Effector memory CD8-positive, alpha-beta T cell (primary cell): ENCODE measurements at places on chromosomes 7 and 10.
A peak's percentile ranks its signal among the peaks of the same experiment; 100 is the strongest.

DNA sequence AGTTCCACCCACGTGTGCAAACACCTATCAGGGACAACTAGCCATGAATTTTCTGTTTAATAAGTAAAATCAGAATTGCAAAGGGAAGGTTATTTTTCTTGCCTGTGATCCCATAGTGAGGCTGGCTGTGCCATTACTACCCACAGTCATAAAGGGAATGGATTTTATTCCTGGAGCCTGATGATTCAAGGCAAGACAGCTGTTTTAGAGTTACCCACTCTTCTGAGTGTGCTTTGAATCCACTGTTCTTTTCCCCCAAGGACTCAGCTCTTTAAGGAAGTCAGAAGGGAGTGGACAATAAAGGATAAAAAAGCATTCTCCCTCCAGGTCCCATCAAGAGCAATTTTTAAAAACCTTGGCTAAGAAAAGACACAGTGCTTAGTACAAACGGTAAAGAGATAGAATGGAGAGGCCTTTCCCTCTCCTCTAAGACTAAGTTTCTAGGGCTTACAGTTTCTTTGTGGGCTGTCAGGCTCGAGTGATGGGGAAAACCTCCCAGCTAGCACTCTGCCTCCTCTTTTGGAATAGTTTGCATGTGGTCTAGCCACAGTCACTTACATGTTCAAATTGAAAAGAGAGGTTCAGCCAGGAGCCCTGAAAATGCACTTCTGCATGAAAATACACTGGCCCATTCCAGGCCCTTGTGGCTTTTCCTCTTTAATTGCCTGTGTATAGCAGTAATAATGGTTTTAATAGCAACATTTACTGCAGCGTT lies 5.1 kb upstream of the LRRC4 start:
- H3K4me1 ChIP-seq, result peaks cover 15% of the 10 kb centered on the region
- DNase-seq, result no peak
- peaks cover 4% of the 10 kb centered on the region for H3K36me3 ChIP-seq
- H3K27me3 ChIP-seq, result no peaks in the 10 kb centered on the region
- no peak overlapping the region for H3K27ac ChIP-seq

GRCh38 chr10:132401401-132402118 lies 4.6 kb downstream of the PWWP2B start:
- peaks cover 24% of the 10 kb centered on the region for H3K36me3 ChIP-seq
- H3K4me3 ChIP-seq, result no peak overlapping the region
- peaks cover 13% of the 10 kb centered on the region for H3K4me1 ChIP-seq
- no peaks in the 10 kb centered on the region for H3K27me3 ChIP-seq
- H3K27ac ChIP-seq, result no peak overlapping the region

- H3K27me3 ChIP-seq, result no peaks in the 10 kb centered on the region
- no peak for DNase-seq
- H3K4me3 ChIP-seq, result no peak overlapping the region
- no peaks in the 10 kb centered on the region for H3K4me1 ChIP-seq
- no peak overlapping the region for H3K27ac ChIP-seq
- no peaks in the 10 kb centered on the region for H3K36me3 ChIP-seq
Measured at GRCh38 chr10:33754052-33754451, 419.6 kb upstream of the NRP1 start.

GRCh38 chr7:114874170-114874569 lies 47.7 kb upstream of the MDFIC start:
- no peaks in the 10 kb centered on the region for H3K36me3 ChIP-seq
- H3K4me1 ChIP-seq, result no peaks in the 10 kb centered on the region
- H3K4me3 ChIP-seq, result no peak overlapping the region
- H3K27me3 ChIP-seq, result no peaks in the 10 kb centered on the region
- no peak overlapping the region for H3K27ac ChIP-seq

DNA sequence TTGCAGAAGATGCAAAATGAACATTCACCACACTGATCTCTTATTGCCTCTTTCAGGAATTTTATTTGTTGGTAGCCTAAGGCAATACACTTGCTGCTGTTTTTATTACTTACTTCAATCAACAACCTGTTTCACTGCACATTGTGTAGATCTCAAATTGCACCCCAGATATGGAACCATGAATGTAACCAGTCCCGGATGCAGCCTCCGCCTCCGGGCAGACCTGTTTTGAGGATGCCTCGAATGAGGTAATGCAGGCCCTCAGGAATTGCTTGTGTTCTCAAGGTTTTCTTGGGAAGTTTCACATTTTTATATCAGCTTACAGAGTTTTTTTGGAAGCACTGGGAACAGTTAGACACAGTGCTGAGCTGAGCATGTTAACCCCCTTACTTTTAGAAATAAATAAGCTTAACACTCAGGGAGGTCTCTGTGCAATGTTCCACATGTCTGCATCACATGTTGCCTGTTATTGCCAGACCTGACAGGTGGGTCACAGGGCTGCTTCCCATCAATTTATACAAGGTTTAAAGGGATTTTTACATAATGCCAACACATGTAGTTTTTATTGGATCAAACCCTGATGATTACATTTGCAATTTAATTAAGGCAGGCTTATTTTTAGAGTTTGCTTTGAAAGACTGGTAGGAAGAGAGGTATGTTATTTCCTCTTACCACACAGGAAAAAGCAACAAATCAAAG lies 193.1 kb upstream of the POM121L12 start:
- no peak overlapping the region for H3K4me3 ChIP-seq
- H3K4me1 ChIP-seq, result no peaks in the 10 kb centered on the region
- H3K36me3 ChIP-seq, result no peaks in the 10 kb centered on the region
- H3K27ac ChIP-seq, result no peak overlapping the region
- H3K27me3 ChIP-seq, result no peaks in the 10 kb centered on the region

- no peaks in the 10 kb centered on the region for H3K27me3 ChIP-seq
- no peak overlapping the region for H3K4me3 ChIP-seq
- H3K27ac ChIP-seq, result no peak overlapping the region
- H3K4me1 ChIP-seq, result no peaks in the 10 kb centered on the region
- DNase-seq, result no peak
- H3K36me3 ChIP-seq, result no peaks in the 10 kb centered on the region
Measured at GRCh38 chr7:42077271-42078135, 159.5 kb downstream of the GLI3 start.

DNA sequence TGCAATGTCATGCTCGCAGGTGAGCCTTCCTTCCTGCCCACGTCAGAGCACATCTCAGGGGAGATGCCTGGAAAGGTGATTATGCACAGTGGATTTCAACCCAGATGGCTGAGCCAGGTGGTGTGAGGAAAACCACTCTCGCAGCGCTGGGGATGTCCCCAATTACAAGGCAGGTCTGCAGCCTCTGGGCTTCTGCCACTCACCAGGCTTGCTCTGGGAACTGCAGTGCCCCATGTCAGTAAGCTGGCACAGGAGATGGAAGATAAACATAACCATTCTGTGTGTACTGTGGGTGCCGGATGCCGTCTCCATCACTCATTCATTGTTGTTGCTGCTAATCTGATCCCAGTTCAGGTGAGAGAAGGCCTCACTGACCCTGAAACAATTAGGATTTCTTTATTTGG lies 222.9 kb upstream of the PITRM1 start:
- no peak for DNase-seq
- H3K36me3 ChIP-seq, result no peaks in the 10 kb centered on the region
- no peak overlapping the region for H3K4me3 ChIP-seq
- peaks cover 44% of the 10 kb centered on the region for H3K27me3 ChIP-seq
- H3K27ac ChIP-seq, result no peak overlapping the region

GRCh38 chr7:149195180-149196150 lies at the start of gene ZNF282:
TSS of gene ZNF282 (plus strand) at chr7:149195546. CDS start at chr7:149195590, 44 bp downstream.
- H3K27me3 ChIP-seq, result no peaks in the 10 kb centered on the region
- peaks cover 20% of the 10 kb centered on the region for H3K36me3 ChIP-seq
- H3K4me3 ChIP-seq, result peak within 1 kb of the TSS; percentile 84
- peaks cover 26% of the 10 kb centered on the region for H3K4me1 ChIP-seq
- H3K27ac ChIP-seq, result peak within 1 kb of the TSS; percentile 94

DNA sequence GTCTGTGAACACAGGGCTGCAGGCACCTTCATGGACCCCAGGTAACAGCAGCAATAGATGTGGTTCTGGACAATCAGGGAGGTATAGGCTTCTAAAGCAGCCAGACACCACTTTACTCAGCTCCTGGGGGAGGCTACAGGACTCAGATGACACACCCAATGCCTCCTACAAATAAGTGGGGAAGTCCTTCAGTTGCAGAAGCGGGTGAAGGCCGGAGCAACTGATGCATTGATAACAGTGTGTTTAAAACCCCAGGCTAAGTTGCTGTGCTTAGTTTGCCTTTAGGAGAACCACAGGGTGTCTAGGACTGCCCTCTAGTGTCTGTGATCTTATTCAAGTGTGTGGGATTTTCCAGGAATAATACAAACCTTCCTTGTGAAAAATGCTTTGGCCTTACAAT lies 5.9 kb upstream of the ITGA8 start:
- H3K27ac ChIP-seq, result no peak overlapping the region
- H3K4me1 ChIP-seq, result no peaks in the 10 kb centered on the region
- H3K4me3 ChIP-seq, result no peak overlapping the region
- H3K36me3 ChIP-seq, result no peaks in the 10 kb centered on the region
- DNase-seq, result no peak
- H3K27me3 ChIP-seq, result peaks cover 38% of the 10 kb centered on the region

DNA sequence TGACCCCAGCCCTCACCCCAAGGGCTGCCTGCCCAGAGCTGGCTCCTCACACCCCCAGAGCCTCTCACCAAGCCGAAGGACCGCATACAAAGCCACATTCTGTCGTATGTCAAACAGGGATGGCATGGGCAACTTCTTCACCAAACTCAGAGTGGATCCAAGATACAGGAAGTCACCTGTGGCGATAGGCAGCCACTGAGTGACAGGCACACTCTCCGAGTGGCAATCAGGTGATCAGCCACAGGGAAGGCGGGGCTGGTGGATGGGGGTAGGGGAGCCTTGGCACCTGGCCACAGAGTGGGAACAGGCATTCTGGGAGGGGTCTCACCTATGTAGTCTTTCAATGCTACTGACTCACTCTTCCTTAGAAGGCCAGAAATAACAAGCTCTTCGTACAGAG lies 7.1 kb upstream of the ASB10 start:
- H3K4me1 ChIP-seq, result peaks cover 12% of the 10 kb centered on the region
- no peak overlapping the region for H3K4me3 ChIP-seq
- H3K27ac ChIP-seq, result no peak overlapping the region
- H3K36me3 ChIP-seq, result no peaks in the 10 kb centered on the region

- H3K4me1 ChIP-seq, result no peaks in the 10 kb centered on the region
- no peak overlapping the region for H3K27ac ChIP-seq
- H3K27me3 ChIP-seq, result no peaks in the 10 kb centered on the region
- DNase-seq, result no peak
Measured at GRCh38 chr10:16681521-16681920, 135.7 kb downstream of the RSU1 start.

DNA sequence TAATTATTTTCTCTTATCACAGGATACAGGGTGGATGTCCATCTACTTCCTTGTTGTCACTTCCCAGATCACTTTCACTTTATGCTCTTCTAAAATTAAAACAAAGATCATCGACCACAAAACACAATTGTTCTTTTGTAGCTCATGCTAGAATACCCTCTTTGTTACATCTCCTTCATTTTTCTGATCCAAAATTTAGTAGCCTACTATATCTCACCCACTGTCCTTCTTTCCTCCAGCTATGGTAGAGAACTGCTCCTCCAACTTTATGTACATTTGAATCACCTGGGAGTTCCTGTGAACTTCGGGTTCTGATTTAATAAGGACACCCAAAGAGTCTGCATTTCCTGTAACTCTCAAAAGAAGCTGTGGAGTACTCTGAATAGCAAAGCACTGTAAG lies 1.2 kb upstream of the AHR start:
- H3K27ac ChIP-seq, result peak overlapping the region; percentile 92
- DNase-seq, result no peak
- H3K4me1 ChIP-seq, result peaks cover 26% of the 10 kb centered on the region
- H3K4me3 ChIP-seq, result peak overlapping the region; percentile 94

- H3K27ac ChIP-seq, result no peak overlapping the region
- peaks cover 24% of the 10 kb centered on the region for H3K36me3 ChIP-seq
- no peak overlapping the region for H3K4me3 ChIP-seq
- no peak for DNase-seq
Measured at GRCh38 chr10:99966306-99966705, 43.4 kb downstream of the DNMBP start.

DNA sequence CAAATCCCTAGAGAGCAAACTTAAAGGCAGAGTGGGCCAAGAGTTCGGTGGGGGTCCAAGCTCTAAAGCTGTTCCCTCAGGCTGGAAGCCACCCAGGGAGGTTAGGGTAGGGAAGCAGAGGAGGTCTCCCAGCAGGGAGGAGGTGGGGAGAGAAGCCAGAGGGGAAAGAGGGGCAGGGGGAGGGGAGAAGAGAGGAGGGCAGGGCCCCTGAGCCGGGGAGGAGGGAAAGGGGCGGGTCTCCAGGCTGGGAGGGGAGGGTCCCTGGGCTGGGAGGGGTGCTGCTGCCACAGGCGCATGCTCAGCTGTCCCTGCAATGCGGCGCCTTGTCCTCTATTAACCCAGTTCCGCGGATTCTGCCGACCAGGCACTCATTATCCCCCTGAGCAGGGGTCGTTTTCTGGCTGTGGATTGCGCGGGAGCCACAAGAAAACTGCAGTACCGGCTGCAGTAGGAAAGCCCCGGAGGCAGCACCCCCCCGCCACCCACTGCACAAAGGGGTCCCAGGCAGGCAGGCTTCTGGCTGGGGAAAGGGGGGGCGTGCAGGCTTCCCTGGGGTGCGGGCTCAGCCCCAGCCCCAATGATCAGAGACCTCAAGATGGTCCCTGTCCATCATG lies 49.3 kb downstream of the CAMK2B start:
- H3K4me1 ChIP-seq, result no peaks in the 10 kb centered on the region
- H3K27ac ChIP-seq, result no peak overlapping the region
- peaks cover 28% of the 10 kb centered on the region for H3K27me3 ChIP-seq
- no peak for DNase-seq
- H3K4me3 ChIP-seq, result no peak overlapping the region
- no peaks in the 10 kb centered on the region for H3K36me3 ChIP-seq

- no peak overlapping the region for H3K4me3 ChIP-seq
- H3K27me3 ChIP-seq, result no peaks in the 10 kb centered on the region
- no peaks in the 10 kb centered on the region for H3K4me1 ChIP-seq
- no peak for DNase-seq
- H3K36me3 ChIP-seq, result no peaks in the 10 kb centered on the region
- no peak overlapping the region for H3K27ac ChIP-seq
Measured at GRCh38 chr7:125572414-125572813, 642.8 kb upstream of the POT1 start.

- peaks cover 8% of the 10 kb centered on the region for H3K36me3 ChIP-seq
- H3K4me3 ChIP-seq, result no peak overlapping the region
- DNase-seq, result no peak
- no peak overlapping the region for H3K27ac ChIP-seq
- H3K27me3 ChIP-seq, result peaks cover 44% of the 10 kb centered on the region
Measured at GRCh38 chr10:132115732-132116131, 50.0 kb downstream of the JAKMIP3 start.

- H3K27me3 ChIP-seq, result peaks cover 5% of the 10 kb centered on the region
- H3K4me1 ChIP-seq, result no peaks in the 10 kb centered on the region
- no peak for DNase-seq
- H3K4me3 ChIP-seq, result no peak overlapping the region
- no peaks in the 10 kb centered on the region for H3K36me3 ChIP-seq
- H3K27ac ChIP-seq, result no peak overlapping the region
Measured at GRCh38 chr10:114735946-114736345, 77.9 kb upstream of the ABLIM1 start.
